ENCODE measurements at places on chromosomes 4 and X. TPM values are rescaled to one million over a fixed set of nuclear protein-coding genes. Genes with fewer than 3 reads are reported as not detected.
A peak's percentile ranks its signal among the peaks of the same experiment; 100 is the strongest.

PCDH10 gene
- 141 TPM for total RNA-seq

TEX13C gene
- total RNA-seq = not detected

SSX2B gene
- not detected for total RNA-seq

TCEAL9 gene
- 75.3 TPM for total RNA-seq

GNRHR gene
- total RNA-seq = not detected

GYG2 gene
- total RNA-seq = not detected

NAP1L2 gene
- 0.97 TPM for total RNA-seq

MAGIX gene
- total RNA-seq = 1.3 TPM

CT47B1 gene
- total RNA-seq = not detected

GRCh38 chr4:157196046-157196445 lies 24.5 kb upstream of the GRIA2 start:
- DNase-seq = no peak

- DNase-seq = no peak
Observed at GRCh38 chr4:48781968-48782367, 1.9 kb upstream of the FRYL start.

DNA sequence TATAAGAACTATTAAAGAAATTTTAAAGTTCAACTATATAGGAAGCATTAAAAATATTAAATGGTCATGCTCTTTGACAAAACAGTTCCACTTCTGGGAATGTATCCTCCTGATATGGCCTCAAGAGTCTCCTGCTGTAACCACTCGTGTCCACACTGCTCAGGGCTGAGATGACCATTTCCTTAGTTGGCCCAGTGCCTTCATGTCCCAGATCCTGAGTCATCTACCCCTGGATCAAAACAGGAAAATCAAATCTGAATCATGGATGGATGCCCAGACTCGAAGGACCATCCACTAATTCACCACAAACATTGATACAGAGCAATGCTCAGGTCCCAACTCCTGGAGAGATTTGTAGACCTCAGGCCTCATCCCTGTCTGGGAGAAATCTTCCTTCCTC lies 44.7 kb downstream of the GPRASP3 start:
- DNase-seq = peak; percentile 69

DNA sequence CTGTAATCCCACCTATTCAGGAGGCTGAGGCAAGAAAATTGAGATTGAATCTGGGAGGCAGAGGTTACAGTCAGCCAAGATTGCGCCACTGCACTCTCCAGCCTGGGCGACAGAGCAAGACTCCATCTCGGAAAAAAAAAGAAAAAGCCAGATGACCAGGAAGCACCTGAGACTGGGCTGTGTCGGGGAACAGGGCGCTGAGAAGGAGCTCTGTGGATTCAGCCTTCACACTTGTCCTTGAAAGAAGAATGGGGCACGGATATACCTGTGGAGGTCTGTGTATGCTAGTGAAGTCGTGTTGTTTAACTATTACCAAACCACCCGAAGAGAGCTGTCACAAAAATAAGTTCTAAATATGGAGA lies 39.3 kb upstream of the TADA2B start:
- DNase-seq = no peak

DNA sequence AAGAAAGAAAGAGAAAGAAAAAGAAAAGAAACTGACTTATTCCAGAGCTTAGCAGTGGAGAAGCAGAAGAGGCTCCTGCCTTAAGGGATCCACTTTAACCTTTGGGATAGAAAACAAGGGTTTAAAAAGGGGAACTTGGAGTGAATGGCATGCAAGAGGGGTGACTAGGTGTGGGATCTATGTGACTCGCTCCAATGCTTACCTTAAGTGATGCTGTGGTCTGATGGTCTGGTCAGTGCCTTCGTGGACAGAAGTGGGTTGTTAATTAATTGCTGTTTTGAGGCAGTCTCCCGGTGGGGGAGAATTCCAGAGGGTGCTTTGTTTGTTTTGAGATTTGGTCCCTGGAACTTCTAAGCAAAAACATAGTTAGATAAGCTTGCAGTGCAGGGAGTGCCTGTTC lies 21.1 kb upstream of the RHOXF1 start:
- no peak for DNase-seq

- no peak for DNase-seq
Observed at GRCh38 chr4:18194278-18194677, 172.7 kb upstream of the LCORL start.

DNA sequence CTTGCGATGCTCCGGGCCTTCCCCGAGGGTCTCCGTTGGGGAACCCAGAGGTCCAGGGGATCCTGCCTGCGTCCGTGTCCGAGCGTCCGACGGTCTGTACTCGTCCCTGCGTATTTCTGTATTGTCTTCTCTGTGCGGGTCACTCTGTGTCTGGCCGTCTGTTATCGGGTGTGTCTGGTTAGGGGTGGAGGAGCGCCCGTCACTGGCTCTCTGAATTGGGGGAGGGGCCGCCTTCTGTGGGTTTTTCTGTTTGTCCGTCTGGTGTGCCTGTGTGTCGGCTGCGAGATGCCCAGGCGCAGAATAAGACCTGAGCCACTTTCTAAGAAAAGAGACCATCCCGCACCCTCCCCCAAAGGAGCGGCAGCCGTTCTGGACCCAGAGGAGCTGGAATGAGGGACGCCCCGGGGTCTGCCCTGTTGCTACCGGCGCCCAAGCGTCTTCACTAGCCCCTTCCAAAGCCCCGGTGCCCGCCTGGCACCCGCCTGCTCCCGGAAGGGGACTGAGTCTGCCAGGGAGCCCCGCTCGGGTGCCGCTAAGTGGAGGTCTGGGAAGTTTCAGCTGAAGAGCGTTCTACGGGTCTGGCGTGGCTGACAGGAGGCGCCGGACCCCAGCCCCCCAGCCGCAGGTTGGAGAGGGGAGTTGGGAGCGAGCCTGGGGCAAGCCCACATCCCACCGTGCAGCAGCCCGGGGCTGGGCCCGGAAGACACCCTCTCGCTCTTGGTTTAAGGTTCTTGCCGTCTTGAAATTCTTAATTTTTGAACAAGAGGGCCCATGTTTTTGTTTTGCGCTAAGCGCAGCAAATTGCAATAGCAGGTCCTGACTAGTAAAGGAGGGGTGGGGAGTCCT lies 1.0 kb upstream of the OTOP1 start:
- DNase-seq = no peak

GRCh38 chrX:31603411-31604120 lies 531.7 kb upstream of the FTHL17 start:
- no peak for DNase-seq

DNA sequence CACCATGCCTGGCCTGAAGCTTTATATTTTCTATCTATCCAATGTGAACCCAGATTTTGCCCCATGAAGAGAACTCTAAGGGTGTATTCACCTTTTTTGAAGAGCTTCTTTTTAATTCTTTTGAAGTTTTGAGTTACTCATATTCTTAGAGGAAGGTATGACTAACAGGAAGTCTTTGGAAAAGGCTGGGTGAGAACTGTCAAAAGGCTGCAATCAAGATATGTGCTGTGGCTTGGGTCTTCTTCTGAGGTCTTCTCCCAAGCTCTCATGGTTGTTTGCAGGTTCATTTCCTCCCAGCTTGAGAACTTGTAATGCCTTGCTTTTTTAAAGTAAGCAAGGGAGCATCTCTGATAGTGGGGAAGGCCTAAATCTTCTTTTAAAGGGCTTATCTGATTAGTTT lies 3.1 kb upstream of the C4orf17 start:
- DNase-seq = no peak

GRCh38 chr4:126733301-126733700 lies 899.5 kb upstream of the INTU start:
- DNase-seq = no peak

DNA sequence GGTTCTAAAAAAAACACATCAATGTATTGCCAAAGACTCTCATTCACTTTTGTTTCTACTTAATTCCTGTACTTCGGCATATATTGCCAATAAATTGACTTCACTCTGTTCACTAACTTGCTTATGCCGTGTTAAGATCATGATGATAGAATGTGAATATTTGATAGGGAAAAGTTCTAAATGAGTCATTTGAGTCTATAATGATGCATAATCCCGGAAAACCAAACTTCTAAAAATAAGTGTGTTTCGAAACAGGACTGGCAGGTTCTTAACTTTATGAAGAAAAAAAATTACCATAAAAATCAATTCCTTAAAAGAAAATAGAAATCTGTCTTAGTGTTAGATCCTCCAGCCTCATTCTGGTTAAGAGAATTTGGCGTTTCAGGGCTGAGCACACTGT lies 387.5 kb upstream of the FTHL17 start:
- DNase-seq = peak; percentile 22

GRCh38 chrX:34778916-34779315 lies 121.8 kb upstream of the TMEM47 start:
- peak; percentile 78 for DNase-seq

DNA sequence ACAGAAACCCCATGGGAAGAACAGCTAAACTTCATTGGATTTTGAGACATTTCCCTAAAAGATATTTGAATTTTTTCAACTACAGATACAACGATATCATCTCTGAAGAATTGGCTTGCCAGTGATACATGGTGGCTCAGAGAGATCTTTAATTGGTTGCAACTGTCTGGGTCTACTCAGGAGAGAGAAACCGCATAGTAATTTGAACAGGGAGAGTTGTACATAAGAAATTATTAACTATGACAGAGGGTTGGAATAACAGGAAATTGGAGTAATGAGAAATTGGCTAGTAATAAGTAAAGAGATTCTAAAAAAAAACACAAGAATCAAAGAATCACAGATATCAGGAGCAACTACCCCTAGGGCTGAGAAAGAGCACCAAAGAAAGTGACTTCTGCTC lies 118.4 kb downstream of the KLHL13 start:
- no peak for DNase-seq

DNA sequence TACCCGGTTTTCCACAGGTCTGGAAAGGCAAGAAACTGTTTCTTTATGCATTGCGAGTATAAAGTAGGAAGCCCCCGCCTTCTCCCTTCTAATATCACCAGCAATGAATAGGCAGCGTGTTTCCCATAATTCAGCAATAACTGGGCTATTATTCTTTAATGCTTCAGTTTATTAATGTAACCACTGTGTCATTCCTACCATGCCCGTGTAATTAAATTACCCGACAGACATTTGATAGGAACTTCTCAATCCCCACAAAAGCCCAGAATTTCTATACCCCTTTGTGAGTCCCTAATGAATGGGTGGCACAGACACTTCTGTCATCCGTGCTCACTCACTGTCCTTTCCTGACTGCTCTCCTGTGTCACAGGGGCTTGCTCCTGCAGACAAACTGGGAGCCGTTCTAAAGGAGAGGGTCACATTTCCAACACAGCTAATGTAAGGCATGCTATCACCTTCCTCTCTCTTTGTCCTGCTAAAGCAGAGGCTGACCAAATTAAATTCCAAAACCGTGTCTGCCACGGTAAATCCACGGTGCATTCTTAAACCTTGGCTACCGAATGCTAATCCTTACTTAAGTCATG lies 108.5 kb upstream of the MID1 start:
- DNase-seq = no peak

DNA sequence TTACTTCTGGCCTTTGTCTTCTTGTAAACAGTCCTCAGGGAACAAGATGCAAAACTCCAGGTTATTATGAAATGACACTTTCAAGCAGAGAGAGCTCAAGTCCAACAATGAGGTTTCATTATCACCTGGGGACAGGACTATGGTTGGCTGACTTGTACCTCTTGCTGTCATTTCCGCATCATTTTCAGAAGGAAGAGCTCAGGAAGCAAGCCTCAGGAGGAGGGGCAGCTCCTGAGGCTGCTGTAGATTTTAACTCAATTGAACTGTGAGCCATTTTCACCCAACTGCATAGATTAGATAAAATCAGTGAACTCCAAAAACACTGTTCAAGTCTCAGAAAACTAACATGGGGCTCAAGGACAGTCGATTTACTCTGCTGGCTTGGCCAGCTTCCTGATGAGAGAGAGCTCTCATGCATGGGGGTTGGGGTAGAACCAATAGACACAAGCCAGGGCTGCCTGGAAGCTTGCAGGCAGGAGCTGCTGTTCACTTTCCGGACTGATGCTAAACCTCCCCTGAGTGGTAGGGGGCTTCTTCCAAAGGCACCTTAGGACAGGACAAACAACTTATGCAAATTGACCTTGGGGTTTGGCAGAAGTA lies 23.6 kb downstream of the TMEM255A start:
- DNase-seq = no peak

- DNase-seq = no peak
Observed at GRCh38 chr4:37715889-37716402, 29.8 kb upstream of the RELL1 start.

DNA sequence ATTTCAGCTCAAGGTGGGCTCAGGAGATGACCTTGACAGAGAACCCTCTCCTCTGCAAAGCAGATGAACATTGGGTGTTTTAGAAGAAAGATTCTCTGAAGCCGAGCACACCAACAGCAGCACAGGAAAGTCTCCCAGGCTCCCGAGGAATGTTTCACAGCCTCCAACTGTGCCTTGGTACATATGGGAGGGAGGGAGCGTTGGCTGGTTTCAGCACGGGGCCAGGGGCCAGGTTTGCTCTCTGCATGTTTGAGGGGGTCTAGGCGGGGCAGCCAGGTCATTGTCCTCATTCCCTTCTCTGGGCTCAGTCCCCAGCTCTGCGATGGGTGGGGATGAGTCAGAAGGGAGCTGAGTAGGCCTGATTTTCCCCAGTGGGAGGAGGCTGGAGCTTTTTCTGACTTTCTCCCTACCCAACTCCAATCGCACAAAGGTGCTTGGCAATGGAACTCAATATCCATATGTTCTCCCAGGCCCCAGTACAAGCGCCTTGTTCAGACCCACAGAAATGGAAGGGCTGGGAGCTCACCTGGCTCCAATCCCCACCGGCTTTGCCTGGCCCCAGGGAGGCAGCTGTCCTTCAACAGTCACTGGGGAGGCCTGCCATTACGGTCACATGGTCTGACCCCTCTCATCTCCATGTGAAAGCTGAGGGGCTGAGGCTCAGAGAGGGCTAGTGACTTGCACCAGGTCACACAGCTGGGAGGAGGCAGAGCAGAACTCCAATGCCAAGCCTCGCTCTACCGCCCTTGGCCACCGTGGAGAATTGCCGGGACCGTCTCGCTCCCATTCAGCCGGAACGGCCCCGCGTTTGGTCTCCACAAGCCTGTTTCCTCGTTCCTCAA lies 108.4 kb upstream of the AFAP1 start:
- DNase-seq = no peak
